Stimulated activated CD4-positive, alpha-beta T cell treated with anti-CD3 and anti-CD28 coated beads, Interleukin-15, amount 100 ng/mL, for 1 hour (primary cell): ENCODE measurements at places on chromosomes 7 and 10.

DNA sequence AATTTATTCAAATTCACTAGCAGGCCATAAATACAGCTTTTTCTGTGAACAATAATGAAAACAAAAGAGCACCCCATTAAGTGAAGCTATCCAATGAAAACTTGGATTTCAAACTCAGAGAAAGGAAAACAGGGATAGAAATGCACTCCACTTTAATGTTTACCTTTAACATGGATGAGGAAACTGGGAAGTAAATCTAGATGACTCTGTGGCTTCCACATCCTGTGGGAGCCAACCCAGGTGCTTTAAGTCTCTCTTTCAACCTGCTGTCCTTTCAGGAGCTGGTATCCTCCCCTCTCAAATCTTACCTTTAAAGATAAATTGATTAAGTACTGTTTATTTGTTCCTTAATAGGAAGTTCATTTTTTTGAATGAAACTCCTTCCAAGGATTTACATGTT, 21.5 kb upstream of the SGMS1 start:
- no peak for DNase-seq

GRCh38 chr7:2821161-2821841, 22.8 kb downstream of the GNA12 start:
- DNase-seq, result no peak

- no peak for DNase-seq
Observed at GRCh38 chr10:85400981-85401695, 965.5 kb downstream of the GRID1 start.

DNA sequence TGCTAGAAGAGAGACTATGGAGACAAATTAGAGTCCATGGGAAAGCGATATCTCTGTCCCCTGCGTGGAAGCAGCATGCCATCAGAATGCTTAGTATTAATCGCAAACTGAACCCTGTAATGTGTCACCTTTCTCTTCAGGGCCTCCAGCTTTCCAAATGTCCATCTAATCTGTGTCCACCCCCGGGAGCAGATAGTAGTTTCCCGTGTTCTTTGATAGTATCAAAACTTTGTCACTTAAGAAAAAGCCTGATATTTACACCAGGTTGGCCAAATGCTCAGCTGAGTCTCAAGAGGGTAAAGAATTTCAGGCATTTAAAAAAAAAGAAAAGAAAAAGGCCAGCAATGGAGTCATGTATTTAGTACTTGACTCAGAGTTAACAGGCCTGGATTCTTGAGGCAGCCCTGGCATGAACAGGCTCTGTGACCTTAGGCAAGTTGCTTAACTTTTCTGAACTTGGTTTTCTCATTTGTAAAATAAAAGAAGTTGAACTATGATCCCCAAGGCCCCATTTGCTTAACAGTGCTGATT, 10.4 kb upstream of the GSAP start:
- no peak for DNase-seq

- no peak for DNase-seq
Observed at GRCh38 chr7:149884016-149884415, 10.2 kb downstream of the ATP6V0E2 start.

- DNase-seq, result no peak
Observed at GRCh38 chr7:93897680-93898079, 7.1 kb upstream of the TFPI2 start.

- DNase-seq, result no peak
Observed at GRCh38 chr7:65475734-65476319, 102.2 kb downstream of the ZNF92 start.

- no peak for DNase-seq
Observed at GRCh38 chr7:139725077-139725476, 52.7 kb downstream of the HIPK2 start.

DNA sequence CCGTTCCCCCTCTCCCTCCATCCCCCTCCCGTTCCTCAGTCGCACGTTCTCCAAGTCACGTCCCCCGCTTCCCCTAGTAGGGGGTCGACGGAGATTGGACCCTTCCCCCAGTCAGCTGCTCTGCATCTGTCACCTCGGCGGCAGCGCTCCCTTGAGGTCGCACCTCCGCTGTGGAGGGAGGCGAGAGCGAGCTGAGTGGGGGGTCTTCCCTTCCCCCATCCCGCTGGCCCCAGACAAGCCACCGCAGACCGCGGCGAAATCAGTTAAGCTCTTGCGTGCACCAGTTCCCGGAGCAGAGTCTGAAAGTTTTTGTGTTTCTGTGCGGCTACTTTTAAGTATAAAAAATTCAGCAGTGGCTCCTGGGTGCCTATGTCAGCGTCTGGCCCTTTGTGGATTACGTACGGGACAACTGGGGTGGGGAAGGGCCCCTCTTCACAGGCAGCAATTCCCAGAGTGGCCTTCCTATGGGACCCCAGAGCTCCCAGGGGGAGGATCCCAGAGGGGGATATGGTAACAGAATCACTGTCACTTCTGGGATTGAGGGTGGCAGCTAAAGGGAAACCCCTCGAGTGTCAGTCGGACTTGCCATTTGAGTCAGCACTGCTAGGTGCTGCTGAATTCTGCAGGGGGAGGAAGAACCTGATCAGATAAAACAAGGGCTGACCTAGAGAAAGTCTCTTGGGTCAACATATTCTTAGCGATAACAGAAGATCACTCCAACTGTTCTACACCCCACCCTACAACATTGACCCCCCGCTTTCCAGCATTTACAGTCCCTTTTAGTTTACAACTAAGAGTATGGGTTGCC, 12.5 kb upstream of the DDIT4 start:
- DNase-seq, result no peak

DNA sequence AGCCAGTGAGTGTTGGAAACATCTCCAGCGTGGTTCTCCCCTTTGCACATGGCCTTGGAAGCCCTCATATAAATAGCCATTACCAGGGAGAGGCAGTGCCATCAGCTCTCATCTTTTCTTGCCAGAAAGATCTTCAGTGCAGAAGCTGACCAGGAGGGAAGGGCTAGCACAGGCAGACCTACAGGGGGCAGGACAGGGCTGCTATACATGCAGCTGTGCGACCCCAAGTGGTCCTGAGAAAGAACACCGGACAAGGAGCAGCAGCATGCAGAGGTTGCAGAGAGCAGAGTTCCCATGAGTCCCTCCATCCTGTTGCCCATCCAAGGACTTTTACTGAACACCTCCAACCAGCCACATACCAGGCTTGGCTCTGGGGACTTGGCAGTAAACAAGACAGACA, 17.1 kb downstream of the GRID1 start:
- no peak for DNase-seq

- DNase-seq, result no peak
Observed at GRCh38 chr10:88245974-88246511, 337.1 kb downstream of the RNLS start.

- no peak for DNase-seq
Observed at GRCh38 chr10:75109459-75109778, 2.0 kb upstream of the SAMD8 start.

DNA sequence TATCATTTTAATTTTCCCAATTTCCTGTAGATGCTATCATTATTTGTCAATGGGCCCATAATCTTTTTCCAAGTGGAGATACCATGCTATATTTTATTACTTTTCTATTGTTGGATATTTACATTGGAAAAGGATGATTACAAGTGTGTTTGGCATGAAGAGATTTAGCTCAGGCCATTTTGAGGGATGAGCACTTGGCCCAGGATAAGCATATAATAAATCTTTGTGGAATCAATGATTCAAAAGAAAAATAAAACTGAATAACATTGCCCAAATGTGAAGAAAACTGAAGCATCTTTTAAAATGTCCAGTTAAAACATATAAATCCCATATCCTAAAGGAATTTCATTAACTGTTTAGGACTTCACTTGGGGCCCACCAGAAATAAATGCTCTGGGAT, 260.9 kb upstream of the BMPER start:
- DNase-seq, result no peak

DNA sequence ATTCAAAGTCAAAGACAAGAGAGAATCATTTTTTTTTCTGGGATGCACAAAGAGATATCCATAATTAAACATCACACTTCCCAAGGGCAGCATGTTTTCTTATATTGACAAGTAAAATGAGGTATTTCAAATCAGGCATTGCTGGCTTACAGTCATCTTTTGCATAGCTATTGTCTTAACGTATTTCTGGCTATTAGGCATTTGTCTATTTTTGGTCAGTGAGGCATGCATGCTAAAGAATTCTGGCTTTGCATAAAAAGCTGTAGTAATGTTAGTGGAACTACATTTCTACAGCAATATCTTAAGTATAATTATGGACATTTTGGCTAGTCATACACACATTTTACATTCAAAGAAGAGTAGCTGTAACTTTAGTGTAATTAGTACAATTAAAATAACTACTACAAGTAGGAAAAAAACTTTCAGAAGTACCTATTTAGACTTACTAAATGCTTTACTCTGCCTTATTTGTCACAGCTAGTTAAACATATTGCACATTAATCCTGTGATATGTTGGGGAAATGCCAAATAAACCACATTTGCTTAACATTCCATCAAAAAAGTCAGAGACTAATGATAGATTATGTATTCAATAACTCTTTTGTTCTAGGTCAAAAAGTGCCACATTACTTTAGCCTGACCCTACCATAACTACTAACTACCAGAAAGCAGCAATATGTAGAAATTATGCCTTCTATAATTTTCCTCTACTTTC, 76.4 kb downstream of the RELN start:
- DNase-seq, result no peak

DNA sequence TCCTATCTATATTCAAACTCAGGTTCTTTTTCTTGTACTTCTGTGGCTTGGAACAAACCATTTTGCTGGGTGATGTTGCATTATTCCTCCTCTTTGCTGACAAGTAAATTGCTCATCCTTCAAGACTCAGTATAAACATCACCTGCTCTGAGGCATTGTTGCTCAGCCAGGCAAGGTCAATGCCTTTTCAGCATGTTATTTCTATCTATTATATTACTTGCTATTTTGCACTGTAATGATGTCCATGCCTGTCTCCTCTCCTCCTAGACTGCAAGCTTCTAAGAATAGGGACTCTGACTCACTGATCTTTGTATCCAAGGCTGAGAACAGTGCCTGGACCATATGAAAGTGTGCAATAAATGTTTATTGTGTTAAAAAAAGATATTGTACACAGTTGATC, 293.8 kb downstream of the RNLS start:
- DNase-seq, result no peak

DNA sequence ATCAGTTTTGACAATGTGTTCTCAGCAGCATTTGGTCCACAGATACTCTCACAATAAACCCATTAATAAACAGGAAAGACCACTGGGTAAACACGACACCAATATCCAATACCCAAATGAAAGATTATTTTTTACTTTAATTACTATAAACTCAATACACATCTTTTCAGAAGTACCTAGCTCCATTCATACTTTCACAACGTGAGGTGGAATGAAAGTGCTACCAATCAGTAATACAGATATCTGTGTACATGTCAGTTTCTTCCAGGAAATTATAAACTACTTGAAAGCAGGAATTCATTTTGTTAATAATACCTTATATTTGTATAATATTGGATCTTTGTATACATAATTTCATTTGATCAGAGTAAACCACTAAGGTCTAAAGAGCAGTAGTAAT, 11.9 kb downstream of the CDK6 start:
- no peak for DNase-seq

- DNase-seq, result no peak
Observed at GRCh38 chr7:45001826-45002225, 1.8 kb downstream of the CCM2 start.

DNA sequence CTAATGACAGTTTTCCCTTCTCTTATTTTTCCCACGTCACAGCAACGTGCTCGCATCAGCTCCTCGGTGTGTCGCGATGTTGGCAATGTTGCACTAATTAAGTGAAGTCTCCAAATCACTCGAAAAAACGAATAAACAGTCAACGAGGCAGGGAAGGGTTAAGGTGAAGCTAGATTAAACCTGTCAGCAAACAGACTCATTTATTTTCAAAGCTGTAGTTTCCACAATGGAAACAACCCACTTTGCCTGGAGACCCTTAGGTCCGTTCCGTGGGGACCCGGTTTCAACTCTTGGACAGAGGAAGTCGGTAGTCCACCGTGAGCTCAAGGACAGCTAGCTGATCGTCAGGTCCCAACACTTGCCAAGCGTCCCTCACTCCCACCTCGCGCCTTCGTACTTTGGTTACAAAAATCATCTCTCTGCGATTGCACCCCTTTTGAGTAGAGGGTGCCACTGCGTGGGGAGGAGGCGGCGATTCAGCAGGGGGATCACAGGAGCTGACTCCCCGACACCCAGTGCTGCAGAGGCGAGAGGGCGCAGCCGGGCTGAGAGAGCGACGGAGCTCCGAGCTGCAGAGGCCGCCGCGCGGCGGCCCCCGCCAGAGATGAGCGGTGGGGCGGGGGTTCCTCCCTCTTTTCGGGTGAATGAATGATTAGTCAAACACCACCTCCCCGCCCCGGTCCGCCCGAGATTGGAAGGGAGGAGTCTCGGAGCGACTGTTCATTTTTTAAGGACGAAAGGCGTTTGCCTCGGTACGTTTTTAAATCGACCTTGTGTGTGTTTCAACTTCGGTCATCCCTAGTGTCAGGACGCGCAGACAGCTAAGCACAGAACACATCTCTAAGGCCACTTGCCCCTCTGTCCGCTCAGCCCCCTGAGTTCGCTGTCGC, 1.3 kb upstream of the BMPER start:
- no peak for DNase-seq

DNA sequence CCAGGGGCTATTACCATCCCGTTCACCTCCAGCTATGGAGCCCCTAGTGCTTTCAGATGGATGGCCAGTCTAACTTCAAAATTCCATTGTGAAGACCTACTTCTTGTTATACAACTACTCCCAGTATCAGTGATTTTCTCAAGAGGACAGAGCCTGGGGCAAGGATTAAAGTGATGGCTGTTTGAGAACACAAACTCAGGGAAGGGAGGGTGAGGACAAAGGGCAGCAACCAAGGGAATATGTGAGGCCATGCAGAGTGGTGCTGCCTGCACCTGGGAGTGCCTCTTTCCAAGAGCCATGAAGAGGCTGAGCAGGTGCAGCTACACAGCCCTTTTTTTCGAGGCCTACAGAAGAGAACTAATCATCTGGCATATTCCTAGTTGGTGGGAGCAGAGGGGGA, 303.5 kb upstream of the BMPER start:
- no peak for DNase-seq

- no peak for DNase-seq
Observed at GRCh38 chr10:72744566-72744965, 52.6 kb downstream of the MCU start.

GRCh38 chr7:45161138-45161537, 3.5 kb downstream of the RAMP3 start:
- no peak for DNase-seq
